ENCODE measurements at places on chromosomes 16 and 17.
A peak's percentile ranks its signal among the peaks of the same experiment; 100 is the strongest.

- DNase-seq: no peak
Measured at GRCh38 chr16:10151718-10152117, 30.5 kb downstream of the GRIN2A start.

DNA sequence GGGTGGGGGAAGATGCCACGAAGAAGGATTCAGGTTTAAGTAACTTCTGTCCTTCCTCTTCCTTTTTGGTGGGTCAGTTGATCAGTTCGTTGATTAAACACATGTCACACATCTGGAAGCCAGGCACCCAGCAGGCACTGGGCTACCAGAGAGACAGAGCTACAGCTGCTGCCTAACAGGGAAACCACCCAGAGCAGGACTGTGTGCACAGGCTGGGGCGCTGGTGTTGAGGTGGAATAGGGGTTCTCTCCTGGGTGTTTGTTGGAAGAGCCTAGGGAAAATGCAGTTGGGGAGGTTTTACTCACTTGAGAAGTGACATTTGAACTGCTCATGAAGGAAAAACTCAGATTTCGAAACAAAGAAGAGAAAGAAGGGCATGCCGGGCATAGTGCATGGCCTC is 152.4 kb downstream of the IRX5 start:
- DNase-seq: no peak

DNA sequence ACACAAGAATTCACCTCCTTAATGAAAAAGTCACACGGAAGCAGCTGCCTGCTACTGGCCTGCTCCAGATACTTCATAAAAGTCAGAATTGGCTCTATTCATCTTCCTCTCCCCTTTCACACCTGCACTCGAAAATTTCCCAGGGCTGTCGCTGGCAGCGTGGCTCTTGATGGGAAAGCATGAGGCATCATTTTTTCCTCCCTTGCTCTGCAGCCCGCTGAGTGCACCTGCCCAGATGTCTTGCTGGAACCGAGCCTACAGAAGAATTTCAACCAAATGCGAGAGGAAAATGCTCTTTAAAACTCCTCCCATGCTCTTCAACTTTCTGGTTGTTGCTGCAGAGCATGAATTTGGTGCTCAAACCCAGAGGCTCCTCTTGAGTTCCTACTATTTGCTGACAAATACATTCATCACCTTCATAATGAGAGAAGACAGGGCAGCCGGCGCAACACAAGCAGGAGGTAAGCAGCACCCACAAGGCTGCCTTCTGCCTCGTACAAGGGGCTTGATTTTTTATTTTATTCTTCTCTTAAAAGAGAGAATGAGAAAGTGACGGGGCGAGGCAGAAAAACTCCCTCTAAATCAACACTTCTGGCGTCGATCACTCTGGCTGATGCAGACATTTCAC is 146.8 kb downstream of the ZFHX3 start:
- DNase-seq: no peak

DNA sequence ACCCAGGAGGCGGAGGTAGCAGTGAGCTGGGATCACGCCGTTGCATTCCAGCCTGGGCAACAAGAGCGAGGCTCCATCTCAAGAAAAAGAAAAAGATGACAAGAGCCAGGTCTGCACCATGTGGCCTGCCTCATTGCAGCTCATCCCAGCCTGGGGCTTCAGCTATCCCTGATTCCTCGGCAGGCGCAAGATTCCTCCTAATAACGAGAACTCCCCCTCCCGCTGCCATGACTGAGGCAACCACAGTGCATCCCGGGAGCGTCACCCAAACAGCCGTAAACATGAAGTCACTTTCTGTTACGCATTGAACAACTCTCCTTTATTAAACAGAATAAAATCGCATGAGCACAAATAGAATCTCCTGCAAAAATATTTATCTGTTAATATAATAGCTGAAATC is 120.6 kb downstream of the MGAT5B start:
- no peak for DNase-seq

- DNase-seq: no peak
Measured at GRCh38 chr16:15621889-15622288, 21.1 kb downstream of the MARF1 start.

- no peak for DNase-seq
Measured at GRCh38 chr17:35376245-35376644, 2.8 kb upstream of the SLFN11 start.

- DNase-seq: peak; percentile 57
Measured at GRCh38 chr17:41811549-41812380, at the start of gene P3H4. Gene P3H4 (minus strand): TSS chr17:41811949. CDS start chr17:41811915, 34 bp downstream.

DNA sequence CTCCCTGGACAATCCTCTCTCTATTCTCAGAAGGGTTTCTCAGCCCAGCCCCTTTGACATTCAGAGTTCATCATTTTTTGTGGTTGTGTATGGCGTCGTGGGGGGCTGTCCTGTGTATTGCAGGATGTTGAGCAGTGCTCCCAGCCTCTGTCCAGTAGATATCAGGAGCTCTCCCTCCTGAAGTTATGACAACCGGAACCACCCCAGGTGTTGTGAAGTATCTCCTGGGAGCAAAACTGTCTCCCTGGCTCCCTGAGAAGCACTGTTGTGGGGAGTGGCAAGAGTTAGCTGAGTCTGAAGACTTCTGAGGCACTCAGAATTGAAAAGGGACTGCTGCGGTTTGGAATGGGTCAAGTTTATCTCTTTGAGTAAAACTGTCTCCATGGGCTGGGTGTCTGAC is 55.9 kb upstream of the MGAT5B start:
- no peak for DNase-seq

GRCh38 chr16:10950393-10950792 is 6.0 kb downstream of the CLEC16A start:
- no peak for DNase-seq

DNA sequence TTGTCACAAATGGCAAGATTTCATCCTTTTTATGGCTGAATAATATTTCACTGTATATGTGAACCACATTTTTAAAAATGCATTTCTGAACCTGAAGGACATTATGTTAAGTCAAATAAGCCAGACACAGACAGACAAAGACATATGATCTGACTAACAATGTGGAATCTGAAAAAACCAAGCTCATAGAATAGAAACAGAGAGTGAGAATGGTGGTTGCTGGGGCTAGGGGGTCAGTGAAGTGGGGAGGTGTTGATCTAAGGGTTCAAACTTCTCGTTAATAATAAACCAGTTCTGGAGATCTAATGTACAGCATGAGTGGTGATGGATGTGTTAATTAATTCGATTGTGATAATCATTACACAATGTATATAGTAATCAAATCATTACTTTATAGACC is 475.1 kb downstream of the WWOX start:
- no peak for DNase-seq

GRCh38 chr17:17750881-17751280 is 69.6 kb downstream of the RAI1 start:
- DNase-seq: peak; percentile 30

DNA sequence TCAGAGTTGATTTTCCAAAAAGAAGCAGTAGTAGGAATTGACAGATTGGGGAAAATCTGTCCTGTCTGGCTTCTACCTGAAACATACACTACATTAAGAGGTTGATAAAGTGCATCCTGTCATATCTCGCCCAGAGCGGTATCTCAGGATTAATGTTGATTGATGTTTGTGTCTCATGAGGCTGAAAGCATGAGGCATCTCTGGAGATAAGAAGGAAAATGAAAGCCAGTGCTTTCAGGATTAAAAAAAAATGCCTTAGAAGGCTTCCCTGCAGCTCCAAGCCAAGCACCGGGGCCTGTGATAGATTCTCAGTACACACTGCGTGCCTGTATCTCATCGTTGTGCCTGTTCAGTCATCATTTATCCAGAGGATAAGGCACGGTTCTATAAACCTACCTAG is 26.4 kb upstream of the CD300E start:
- DNase-seq: no peak

DNA sequence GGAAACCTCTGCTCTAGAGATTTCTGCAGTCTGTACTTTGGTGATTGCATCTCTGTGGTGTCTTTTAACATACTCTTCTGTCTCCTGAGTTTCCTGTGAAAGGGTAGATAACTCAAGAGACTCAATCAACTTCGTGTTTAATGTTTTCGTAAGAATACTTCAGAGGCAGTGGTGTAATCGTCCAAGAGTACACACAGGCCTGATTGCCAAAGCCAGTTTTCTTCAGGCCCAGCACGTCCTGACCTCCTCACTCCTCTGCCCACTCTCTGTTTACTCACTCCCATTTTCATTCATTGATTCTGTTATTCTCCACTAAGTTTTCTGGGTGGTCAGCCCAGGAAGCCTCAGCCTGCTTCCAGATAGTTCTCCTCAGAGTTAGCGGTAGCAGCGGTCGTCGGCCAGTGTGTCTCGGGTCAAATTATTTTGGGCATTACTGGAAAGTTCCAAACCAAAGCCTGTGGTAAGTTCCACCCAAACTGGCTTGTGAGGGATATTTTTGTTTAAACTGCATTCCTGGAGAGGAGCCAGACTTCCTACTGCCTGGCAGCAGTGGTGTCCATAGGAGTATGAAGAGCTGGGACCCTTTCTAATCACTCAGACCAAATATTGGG is 293.2 kb downstream of the WWOX start:
- no peak for DNase-seq

DNA sequence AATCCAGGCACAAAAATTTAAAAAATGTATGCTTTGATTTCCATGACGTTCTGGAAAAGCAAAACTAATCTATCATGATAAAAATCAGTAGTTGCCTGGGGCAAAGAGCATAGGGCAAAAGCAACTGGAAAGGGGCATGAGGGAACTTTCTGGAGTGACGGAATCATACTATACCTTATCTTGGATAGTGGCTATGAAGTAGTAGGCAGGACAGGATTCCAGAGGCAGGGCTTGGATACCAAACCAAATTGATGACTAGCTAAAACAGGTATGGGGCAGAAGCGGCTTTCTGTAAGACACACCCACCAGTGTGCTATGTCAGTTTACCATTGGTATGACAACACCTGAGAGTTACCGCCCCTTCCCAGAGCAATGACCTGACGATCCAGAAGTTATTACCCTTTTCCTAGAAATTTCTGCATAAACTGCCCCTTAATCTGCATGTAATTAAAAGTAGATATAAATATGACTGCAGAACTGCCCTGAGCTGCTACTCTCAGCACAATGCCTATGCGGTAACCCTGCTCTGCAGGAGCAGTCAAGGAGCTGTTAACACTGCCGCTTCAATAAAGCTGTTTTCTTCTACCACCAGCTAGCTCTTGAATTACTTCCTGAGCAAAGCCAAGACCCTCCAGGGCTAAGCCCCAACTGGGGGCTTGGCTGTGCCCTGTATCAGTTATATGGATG is 56.7 kb downstream of the CFDP1 start:
- no peak for DNase-seq

DNA sequence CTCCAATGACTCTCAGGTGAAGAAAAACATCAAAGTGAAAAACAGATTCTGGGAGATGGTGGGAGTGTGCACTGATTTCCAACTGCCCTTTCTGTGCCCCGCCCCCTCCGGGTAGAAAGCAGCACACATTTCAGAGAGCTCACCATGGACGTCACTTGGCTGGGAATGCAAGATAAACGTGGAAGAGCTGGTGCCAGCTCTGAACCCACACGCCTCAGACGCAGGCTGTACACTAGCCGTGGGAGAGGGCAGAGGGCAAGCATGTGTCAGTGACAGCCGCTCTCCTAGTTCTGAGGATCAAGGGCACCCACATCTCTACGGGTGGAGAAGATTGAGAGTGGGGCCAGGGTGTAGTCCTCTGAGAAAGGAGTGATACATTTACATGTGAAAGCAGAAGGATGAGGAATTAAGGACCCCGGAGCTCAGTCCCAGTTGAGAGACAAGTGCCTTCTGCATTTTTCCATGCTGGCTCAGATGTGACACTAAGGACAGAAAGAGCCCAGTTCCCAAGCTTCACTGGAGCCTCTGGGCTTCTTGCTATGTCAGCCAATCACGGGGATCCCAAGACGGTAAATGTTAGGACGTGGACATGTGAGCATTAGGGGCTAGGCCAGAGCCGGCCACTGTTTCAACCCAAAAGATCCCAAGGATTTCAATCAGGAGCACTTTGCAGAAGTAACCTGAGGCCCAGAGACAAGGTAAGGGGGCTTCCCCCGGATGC is 101.3 kb downstream of the ZFHX3 start:
- no peak for DNase-seq
